ENCODE measurements at places on chromosomes 3 and 15. TPM values are rescaled to one million over a fixed set of nuclear protein-coding genes. Genes with fewer than 3 reads are reported as not detected.

Gene DALRD3
- total RNA-seq: 29.8 TPM

Gene IL17RD
- total RNA-seq: 0.09 TPM

Gene LYSMD2
- total RNA-seq: 22.8 TPM

Gene LXN
- total RNA-seq: 5.7 TPM

Gene THUMPD3
- total RNA-seq: 65.5 TPM

Gene BFSP2
- total RNA-seq: not detected

Gene SLC28A1
- not detected for total RNA-seq

Gene PRKCI
- total RNA-seq: 33.7 TPM

Gene TRH
- total RNA-seq: not detected

Gene GOLGA6L7
- total RNA-seq: not detected

Gene ASB14
- total RNA-seq: not detected

Gene SLC9C1
- not detected for total RNA-seq

Gene IL20RB
- total RNA-seq: 1.7 TPM

Gene LRRC49
- total RNA-seq: 2.2 TPM

Gene ADPRH
- total RNA-seq: 6.3 TPM

GRCh38 chr3:42690766-42691680 is 5.7 kb downstream of the KLHL40 start:
- DNase-seq: no peak
- peaks cover 1% of the 10 kb centered on the region for H3K4me1 ChIP-seq
- H3K4me3 ChIP-seq: no peak overlapping the region

GRCh38 chr3:159252274-159252673 is 450.4 kb downstream of the MFSD1 start:
- no peak overlapping the region for H3K4me3 ChIP-seq
- H3K4me1 ChIP-seq: no peaks in the 10 kb centered on the region
- H3K36me3 ChIP-seq: peaks cover 8% of the 10 kb centered on the region
- DNase-seq: no peak
- peaks cover 16% of the 10 kb centered on the region for H3K27me3 ChIP-seq
- no peak overlapping the region for H3K27ac ChIP-seq

GRCh38 chr3:51734572-51734907 is 27.7 kb downstream of the GRM2 start:
- H3K27ac ChIP-seq: no peak overlapping the region
- DNase-seq: no peak
- H3K36me3 ChIP-seq: peaks cover 2% of the 10 kb centered on the region

DNA sequence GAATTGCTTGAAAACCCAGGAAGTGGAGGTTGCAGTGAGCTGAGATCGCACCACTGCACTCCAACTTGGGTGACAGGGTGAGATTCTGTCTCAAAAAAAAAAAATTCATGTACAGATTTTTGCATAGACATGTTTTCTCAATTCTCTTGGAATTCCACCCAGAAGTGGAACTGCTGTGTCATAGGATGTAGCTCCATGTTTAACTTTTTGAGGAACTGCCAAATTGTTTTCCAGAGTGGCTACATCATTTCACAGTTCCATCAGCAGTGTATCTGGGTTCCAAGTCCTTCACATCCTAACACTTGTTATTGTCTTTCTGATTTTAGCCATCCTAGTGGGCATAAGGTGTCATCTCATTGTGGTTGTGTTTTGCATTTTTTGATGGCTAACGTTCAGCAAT is 9.9 kb downstream of the CAPN7 start:
- no peak for DNase-seq
- peaks cover 11% of the 10 kb centered on the region for H3K36me3 ChIP-seq
- no peaks in the 10 kb centered on the region for H3K27me3 ChIP-seq
- H3K4me3 ChIP-seq: no peak overlapping the region
- H3K4me1 ChIP-seq: peaks cover 17% of the 10 kb centered on the region
- H3K27ac ChIP-seq: no peak overlapping the region

DNA sequence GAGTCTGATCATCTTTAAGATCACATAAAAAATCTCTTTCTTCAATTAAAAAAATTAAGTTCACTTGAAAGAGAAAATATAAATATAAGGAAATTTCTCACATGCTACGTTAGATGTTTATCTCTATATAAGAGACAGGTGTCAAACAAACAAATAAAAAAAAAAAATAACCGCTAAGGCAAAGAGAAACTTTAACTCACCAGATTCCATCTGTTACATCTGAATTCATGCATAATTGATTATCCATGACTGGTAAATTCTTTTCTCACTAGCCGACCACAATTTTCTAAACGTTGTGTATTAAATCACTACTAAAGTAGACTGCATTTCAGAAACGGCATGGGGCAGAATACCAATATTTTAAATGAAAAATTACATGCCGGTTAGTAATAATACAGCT is 9.6 kb upstream of the SATB1 start:
- DNase-seq: no peak
- peak overlapping the region; percentile 97 for H3K27ac ChIP-seq
- H3K4me1 ChIP-seq: peaks cover 32% of the 10 kb centered on the region
- no peaks in the 10 kb centered on the region for H3K27me3 ChIP-seq

GRCh38 chr3:48402281-48402732 is 27.6 kb downstream of the PLXNB1 start:
- no peaks in the 10 kb centered on the region for H3K4me1 ChIP-seq
- H3K4me3 ChIP-seq: no peak overlapping the region
- H3K27ac ChIP-seq: no peak overlapping the region
- H3K36me3 ChIP-seq: no peaks in the 10 kb centered on the region

GRCh38 chr15:68300115-68300940 is 22.8 kb downstream of the FEM1B start:
- no peak overlapping the region for H3K4me3 ChIP-seq
- no peak overlapping the region for H3K27ac ChIP-seq
- no peaks in the 10 kb centered on the region for H3K36me3 ChIP-seq
- no peaks in the 10 kb centered on the region for H3K27me3 ChIP-seq
- peaks cover 24% of the 10 kb centered on the region for H3K4me1 ChIP-seq

- no peak overlapping the region for H3K27ac ChIP-seq
- DNase-seq: no peak
- H3K4me1 ChIP-seq: no peaks in the 10 kb centered on the region
- H3K27me3 ChIP-seq: no peaks in the 10 kb centered on the region
Observed at GRCh38 chr15:32905481-32905880, 187.7 kb downstream of the GREM1 start.

- H3K27ac ChIP-seq: no peak overlapping the region
- H3K4me3 ChIP-seq: no peak overlapping the region
- H3K27me3 ChIP-seq: no peaks in the 10 kb centered on the region
- no peaks in the 10 kb centered on the region for H3K36me3 ChIP-seq
- no peak for DNase-seq
Observed at GRCh38 chr3:156781310-156782230, 44.6 kb upstream of the LEKR1 start.

GRCh38 chr3:191330530-191331048 is 263 bp upstream of the UTS2B start:
- H3K36me3 ChIP-seq: peaks cover 2% of the 10 kb centered on the region
- no peak for DNase-seq

DNA sequence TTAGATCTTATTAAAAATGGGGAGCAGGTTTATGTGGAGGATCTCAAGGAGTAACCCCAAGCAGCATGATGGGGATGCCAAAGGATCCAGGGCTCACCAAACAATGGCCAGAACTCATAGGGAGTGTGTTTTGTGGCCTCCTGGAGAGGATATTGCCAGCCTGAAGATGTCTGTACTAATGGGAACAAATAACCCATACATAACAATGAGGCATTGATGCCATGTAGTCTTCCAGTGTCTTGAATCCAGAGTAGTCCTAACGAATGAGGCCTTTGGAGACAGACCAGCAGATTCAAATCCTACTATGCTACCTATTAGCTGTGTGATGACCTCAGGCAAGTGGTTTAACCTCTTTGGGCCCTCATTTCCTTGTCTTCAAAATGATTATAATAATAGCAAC is 45.0 kb upstream of the CMSS1 start:
- no peak overlapping the region for H3K4me3 ChIP-seq
- H3K36me3 ChIP-seq: no peaks in the 10 kb centered on the region
- H3K4me1 ChIP-seq: peaks cover 9% of the 10 kb centered on the region

- no peak overlapping the region for H3K27ac ChIP-seq
- no peak for DNase-seq
- H3K27me3 ChIP-seq: peaks cover 3% of the 10 kb centered on the region
- no peaks in the 10 kb centered on the region for H3K4me1 ChIP-seq
- H3K4me3 ChIP-seq: no peak overlapping the region
Observed at GRCh38 chr3:124362455-124362854, 367.8 kb upstream of the UMPS start.

- H3K36me3 ChIP-seq: peaks cover 14% of the 10 kb centered on the region
- H3K27ac ChIP-seq: no peak overlapping the region
- peaks cover 9% of the 10 kb centered on the region for H3K4me1 ChIP-seq
- no peaks in the 10 kb centered on the region for H3K27me3 ChIP-seq
- no peak overlapping the region for H3K4me3 ChIP-seq
Observed at GRCh38 chr3:67516496-67516895, 137.9 kb downstream of the SUCLG2 start.

DNA sequence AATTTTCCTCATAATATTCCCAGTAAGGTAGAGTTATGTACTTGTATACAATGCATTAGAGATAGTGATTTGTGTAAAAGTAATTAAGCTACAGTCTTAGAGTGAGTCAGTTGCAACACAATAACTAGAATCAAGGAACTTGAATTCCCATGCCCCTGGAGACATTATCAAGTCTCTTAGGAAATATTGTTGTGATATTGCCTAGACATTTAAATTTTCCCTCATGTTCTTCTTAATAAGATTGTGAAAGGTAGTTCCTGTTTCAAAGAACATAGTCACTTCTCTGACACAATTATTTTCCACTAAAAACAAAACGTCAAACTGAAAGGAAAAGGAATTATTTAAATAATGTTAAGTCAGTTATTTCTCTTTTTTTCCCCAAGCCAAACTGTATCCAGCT is 13.0 kb upstream of the ATP1B3 start:
- DNase-seq: no peak
- peaks cover 6% of the 10 kb centered on the region for H3K4me1 ChIP-seq
- no peak overlapping the region for H3K4me3 ChIP-seq
- no peak overlapping the region for H3K27ac ChIP-seq
- no peaks in the 10 kb centered on the region for H3K36me3 ChIP-seq
- H3K27me3 ChIP-seq: no peaks in the 10 kb centered on the region

DNA sequence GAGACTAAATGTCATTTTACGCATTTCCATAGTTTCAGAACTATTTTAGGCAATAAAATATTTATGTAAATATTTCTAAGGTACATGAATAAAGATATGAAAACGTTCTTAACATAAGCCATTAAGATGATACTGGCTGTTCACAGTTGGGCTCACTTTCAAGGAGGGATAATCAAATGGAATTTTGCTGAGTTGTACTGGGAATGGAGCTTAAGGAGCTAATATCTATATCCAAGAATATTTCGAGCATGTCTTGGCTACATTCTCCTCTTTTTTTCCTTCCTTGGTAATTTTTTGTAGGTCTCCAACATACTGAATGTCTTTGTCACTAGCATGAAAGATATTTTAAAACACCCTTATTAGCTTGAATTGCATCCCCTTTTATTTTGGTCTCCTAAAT is 383.4 kb downstream of the RAP2B start:
- no peak overlapping the region for H3K4me3 ChIP-seq
- no peak for DNase-seq
- no peaks in the 10 kb centered on the region for H3K36me3 ChIP-seq
